Retina (tissue), 1 donor: ENCODE measurements at places on chromosomes 6 and 20.

DNA sequence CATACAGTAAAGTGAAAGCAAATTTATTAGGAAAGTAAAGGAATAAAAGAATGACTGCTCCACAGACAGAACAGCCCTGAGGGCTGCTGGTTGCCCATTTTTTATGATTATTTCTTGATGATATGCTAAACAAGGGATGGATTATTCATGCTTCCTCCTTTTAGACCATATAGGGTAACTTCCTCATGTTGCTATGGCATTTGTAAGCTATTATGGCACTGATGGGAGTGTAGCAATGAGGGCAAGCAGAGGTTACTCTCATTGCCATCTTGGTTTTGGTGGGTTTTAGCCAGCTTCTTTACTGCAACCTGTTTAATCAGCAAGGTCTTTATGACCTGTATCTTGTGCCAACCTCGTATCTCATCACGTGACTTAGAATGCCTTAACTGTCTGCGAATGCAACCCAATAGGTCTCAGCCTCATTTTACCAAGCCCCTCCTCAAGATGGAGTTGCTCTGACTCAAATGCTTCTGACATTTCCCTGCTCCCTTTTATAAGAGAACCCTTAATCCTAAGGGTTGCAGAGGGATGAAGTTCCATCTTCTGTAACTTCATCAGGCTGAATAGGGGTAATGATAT is 280.1 kb upstream of the RGS17 start:
- no peak for DNase-seq

DNA sequence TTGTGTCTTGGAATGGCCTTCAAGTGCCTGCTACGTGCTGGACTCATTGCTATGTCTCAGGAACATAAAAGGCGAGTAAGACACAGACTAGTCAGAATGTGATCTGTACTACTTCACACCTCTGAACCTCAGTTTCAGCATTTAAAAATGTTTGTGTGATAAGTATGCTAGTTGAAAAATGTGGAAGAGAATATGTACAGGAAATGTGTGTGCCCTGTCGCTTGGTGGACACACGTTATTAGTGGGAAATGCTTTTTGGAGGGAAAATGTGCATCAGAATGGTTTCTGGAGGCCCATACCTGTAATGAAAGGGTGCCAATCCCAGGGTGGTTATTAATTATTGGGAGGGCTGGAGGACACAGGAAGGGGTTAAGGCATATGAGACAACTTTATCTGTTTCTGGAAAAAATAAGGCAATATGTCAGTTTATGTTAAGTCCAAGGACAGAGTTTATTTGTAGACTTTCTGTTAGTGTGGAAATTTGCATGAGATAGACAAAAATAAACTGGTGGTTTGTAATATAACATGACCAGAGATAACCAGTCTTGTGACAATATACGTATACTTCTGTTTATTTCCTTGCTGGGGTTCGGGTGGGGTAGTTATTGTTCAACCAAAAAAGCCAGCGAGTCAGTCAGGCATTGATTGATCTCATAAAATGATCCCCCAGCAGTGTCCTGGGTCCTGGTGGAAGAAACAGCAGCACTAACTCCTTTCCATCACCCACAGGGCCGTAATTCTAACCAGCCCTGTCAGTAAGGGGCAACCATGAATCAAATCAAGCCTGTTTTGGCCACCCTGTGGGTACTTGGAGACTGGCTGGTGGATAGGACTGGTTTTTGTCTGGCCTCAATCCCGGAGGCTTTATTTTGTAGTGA is 117.9 kb downstream of the JARID2 start:
- peak; percentile 34 for DNase-seq

- no peak for DNase-seq
Observed at GRCh38 chr6:11947063-11947462, 65.0 kb upstream of the HIVEP1 start.

DNA sequence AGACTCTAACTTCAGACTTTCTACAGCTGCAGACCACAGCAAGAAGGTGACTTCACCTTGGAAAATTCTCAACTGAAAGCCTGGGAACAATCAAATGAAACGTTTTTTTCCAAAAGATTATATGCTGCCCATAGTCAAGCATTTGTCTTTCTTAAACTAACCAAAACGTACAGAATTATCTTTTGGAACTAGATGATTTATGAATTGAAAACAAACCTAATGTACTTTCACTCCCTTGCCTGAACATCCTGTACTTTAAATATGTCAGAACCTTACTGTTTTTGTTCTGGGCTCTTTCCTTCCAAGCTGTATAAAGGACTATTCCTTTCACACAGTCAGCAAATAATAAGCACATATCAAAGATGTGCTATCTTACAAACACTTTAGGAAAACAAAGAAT is 62.4 kb upstream of the TNFAIP3 start:
- DNase-seq: no peak

DNA sequence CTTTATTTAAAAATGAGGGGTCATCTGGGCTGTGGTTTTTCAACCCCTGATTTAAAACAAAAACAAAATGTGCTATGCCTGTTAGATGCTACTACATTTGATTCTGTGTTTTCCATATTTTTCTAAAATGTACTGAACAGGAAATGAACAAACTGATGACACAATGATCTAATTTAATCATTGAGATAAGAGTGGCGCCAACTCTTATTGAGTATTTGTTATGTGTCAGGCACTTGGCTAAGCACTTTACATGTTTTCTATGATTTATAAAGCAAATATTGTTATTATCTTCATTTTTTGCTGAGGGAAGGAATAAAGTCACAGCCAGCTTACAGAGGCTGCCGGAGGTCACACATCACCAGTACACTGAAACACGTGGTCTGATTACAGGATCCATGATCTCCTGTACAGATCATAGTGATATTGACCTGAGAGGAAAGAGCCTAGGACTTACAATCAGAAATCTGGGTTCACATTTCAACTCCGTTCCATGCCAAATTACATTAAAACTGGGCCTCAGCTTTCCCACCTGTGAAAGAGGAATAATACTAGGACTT is 166.7 kb downstream of the ESR1 start:
- no peak for DNase-seq

DNA sequence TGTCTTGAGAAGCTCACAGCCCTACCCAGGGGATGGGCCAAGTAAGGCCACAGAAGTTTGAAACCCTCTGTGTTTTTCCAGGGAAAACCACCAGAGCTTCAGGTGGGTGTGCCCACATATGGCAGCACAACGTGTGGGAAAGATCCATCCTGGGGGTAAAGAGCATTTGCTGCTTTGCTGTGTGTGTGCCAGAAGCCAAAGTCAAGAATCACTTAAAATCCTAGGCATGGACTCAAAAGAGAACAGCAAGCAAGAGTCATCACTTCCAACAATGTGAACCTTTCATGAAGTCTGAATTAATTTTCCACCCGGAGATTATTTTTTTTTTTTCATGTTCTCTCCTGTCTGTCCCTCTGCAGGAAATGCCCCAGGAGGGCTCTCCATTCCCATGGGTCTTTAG is 308.2 kb upstream of the SGK1 start:
- no peak for DNase-seq

DNA sequence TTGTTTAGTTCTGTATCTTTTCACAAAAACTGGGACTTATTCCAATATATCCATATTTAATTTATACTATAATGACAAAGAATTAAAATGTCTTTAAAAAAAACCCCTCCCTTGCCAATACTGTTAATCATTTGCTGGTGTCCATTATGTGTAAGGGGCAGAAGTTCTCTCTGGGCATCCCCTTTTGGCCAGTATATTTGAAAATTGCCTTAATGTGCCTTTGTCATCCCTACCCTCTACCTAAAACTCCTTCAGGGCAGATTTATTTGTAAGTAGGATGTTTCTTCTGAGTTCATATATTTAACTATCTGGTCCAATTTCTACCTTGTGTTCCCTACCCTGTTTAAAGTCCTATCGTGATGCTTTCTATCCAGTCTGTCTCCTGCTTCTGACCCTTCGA is 62.9 kb downstream of the ARHGAP18 start:
- no peak for DNase-seq

DNA sequence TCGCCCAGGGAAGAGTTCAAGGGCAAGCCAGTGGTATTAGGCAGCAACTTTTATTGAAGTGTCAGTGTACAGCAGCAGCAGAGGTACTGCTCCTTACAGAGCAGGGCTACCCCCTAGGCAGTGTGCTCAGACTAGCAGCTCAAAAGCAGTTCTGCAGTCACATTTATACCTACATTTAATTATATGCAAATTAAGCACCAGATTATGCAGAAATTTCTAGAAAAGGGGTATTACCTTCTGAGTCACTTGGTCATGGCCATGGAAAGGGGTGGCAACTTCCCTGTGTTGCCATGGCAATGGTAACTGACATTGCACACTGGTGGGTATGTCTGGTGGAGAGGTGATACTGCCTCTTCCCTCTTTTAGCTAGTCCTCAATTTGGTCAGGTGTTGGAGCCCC is 2.1 kb upstream of the ZKSCAN4 start:
- no peak for DNase-seq

DNA sequence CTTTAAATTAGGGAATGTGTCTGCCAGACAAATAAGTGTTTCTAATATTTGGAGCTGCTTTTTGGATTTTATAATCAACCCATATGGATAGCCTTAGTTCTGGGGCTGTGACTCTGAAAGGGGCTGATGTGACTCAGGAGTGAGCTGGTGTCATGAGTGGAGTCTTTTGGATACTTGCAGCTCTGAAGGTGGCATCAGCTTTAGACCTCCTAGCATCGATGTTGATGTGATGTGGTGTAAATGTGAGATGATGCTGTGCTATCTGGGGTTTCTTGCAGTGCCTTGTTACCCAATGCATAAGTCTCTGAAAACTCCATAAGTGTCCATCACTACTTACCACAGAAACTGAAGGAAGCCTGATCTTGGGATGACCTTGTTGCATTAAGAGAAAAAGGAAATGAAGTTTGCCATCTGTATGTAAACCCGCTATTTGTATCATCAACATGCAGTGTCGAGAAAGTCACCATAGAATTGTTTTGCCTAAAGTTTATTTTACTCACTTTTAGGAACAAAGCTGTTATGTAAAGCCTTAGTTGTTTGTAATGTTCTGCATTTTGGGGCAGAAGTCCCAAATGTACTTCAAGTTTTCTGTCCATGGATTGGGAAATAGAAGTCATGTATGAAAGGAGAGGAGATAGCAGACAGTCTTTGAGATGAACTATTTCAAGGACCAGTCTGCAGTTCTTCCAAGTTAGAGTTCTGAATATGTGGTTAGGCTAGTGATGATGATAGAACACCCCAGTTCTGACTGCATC is 8.0 kb downstream of the FOXO3 start:
- DNase-seq: no peak

GRCh38 chr6:12962529-12962928 is 246.0 kb downstream of the PHACTR1 start:
- no peak for DNase-seq

DNA sequence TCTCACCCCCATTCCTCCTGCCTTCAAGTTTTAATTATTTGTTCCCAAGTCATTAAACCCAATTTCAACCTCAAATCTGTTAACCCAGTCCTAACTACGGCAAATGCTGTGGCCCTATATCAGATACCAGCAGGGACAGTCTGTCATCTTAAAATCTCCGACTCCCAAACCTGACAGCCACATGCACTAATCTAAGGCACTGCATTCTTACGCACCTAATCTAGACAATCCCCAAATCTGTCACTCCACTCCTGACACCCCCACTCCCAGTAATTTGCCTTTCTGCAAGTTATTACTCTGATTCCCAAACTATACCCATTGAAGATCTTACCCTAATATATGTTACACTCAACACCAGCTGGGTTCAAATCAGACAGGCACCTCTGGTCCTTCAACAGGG is 2.5 kb downstream of the MTCH1 start:
- no peak for DNase-seq

DNA sequence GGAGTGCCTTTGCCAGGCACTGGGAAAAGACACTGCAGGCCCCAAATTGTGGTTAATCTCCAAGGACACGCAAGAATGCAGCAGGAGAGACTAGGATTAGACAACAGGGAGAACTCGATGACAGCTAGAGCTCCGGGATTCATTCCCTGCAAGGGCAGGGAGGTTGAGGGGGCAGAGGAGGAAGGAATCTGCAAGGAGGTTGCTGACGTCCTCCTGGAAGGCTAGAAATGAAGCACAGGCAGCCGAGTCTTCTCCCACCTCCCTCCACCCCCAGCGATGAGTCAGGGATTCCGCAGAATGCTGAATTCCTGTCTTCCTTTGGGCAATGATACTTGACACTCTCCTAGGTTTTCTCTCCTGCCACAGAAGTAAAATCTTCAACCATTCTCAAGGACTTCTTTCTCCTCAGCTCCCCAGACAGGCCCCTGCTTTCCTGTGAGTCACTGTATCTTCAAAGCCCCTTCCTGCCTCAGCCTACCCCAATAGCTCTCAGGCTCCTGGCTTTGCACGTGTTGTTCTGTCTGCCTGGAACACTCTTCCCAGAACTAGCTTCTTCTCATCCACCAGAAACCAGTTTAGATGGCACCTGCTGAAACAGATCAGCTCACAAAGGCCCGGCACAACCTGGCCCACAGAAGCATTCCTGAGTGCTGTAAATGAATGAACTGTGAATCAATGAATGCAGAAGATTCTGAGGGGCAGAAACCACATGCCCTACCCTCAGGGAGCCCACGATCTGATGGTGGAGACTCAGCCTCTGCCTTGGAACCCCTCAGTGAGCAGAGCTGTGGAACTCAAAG is 85.6 kb downstream of the MRPL14 start:
- no peak for DNase-seq

GRCh38 chr6:28977341-28978132 is 27.6 kb downstream of the ZNF311 start:
- peak; percentile 28 for DNase-seq

- no peak for DNase-seq
Observed at GRCh38 chr20:31560746-31561598, 44.1 kb upstream of the ID1 start.

DNA sequence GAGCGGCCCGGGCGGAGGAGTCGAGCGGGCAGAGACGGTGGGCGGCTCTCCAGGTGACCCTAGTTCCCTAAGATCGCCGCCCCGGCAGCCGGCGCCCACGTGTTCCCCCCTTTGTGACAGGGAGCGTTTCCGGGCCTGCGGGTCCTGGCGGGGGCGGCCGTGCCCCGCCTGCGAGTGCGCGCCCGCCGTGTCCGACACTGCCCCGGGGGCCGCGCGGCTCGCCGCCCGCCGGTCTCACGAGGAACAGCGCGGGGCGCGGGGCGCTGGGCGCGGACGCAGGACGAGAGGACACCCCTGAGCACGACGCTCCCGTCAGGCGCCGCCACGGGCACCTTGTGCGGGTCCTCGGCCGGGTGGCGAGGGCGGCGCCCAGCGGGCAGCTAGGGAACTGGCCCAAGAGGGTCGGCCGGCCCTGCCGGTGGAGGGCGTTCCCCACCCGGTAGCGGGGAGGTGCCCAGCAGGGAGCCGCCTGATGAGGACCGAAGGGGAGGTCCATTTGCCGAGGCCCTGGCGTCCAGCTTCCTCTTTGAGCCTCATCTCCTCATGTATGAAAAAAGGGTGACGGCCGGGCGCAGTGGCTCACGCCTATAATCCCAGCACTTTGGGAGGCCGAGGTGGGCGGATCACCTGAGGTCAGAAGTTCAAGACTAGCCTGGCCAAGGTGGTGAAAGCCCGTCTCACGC is at the start of gene VARS1:
TSS of gene VARS1 (minus strand) at position 137 of the 683 bp plus-strand sequence. CDS start 535 bp downstream, outside the sequence.
- peak; percentile 91 for DNase-seq

DNA sequence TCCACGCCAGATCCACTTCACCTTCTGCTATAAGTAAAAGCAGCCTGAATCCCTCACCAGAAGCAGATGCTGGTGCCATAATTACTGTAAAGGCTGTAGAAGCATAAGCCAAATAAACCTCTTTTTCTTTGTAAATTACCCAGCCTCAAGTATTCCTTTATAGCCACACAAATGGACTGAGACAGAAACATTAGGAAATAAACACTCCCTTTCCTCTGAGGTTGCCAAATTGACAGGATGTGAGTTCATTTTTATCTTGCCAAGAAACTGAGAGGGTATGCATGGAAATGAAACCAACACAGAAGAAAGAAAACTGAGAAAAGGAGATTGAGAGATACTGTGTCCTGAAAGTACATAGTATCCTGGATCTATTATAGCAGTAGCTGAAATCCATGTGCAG is 481.2 kb downstream of the HAO1 start:
- DNase-seq: no peak
